Keratinocyte (primary cell): ENCODE measurements at places on chromosomes 2 and 18.

- no peak for DNase-seq
Measured at GRCh38 chr2:196148736-196149135, 22.6 kb downstream of the STK17B start.

DNA sequence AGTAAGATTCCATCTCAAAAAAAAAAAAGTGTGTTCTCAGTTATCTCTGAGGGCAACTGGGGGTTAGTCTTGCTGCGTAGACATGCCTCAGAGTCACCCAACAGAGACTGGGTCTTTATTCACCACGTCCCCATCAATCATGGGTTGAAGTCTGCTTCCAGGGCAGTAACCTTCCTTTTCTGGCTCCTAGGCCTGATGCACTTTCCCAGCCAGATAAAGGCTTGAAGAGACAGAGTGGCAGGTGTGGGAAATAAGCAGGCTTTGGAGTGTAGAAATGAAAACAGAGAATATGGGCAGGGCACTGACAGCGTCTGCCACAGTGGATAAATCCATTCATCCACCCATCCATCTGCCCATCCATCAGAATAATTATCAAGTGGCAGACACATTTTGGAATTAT lies 134.1 kb upstream of the LGALSL start:
- no peak for DNase-seq

DNA sequence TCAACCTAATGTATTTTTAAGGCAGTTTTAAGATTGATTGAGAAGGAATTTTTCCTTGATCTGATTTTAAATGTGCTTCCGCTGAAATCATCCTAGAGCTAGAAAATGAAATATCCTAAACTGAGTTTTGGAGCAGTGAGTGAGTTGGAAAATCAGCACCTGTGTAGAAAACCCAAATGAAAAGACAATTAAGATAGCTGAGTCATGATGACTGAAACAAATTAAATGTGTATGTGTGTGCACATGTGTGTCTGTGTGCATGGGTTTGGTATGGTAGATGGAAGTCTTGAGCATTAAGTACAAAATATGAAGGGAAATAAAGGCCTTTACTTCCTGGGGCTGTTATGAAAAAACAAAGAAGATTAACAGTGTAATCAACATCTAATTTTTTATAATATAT lies 394.6 kb upstream of the MAP2 start:
- no peak for DNase-seq

- DNase-seq, result no peak
Measured at GRCh38 chr2:5618271-5618670, 73.9 kb upstream of the SOX11 start.

DNA sequence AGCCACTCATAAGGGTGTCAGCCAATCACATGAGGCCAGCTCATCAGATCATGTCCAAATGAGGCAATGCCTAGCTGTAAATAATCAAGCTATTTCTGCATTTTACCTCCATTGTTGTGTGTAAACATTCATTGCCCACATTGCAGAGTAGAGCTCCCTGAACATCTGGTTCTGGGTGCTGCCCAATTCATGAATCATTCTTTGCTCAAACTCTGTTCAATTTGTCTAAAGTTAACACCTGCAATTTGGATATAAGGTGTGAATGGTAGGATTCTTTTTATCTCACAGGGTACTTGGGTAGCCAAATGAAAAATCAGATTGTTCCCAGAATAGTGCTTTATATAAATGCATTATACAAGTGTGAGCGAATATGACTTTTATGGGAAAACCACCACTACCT lies 345.5 kb upstream of the NT5C1B start:
- no peak for DNase-seq

DNA sequence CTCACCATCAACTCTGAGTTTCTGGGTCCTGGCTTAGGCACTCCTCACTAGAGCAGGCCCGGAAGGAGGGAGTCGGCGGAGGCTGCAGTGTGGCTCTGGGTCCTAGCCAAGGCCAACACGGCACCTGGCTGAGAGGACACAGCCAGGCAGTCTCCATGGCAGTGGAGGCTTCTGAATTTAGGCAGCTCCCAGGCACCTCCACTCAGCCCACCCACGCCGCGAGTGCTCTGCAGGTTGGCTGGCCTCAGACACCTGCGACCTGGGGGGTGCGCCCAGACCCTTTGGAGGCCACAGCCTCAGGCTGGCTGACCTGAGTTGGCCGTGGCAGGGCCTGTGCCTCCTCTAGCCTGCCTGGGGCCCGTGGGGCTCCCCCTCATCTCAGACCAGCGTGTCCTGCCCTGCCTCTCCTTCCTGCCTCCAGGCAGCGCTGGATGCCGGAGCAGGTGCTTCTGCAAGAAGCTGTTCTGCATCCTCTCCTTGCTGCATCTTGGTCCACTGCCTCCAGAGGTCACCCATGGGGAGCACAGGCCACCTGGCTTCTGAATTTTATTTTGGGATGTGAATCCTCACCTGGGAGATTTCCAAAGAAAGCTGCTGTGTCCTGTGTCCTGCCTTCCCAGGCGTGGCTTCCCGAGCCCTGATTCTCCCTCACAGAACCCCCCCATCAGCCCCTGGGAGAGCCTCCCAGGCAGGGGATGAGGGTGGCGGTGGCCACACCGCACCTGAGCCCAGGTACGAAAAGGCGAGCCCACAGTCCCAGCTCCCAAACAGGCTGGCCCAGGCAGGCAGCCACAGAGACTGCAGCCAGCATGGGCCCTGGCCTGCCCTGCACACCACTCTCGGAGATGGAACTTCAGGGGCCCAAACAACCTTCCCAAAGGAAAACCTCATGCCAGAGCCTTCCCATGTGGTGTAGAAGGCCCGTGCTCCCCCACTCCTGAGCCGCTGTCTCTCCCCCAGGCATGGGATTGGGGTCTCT lies 23.4 kb downstream of the AQP12A start:
- DNase-seq, result no peak

GRCh38 chr2:85439025-85439472 lies 20.5 kb downstream of the SH2D6 start:
- DNase-seq, result no peak

- no peak for DNase-seq
Measured at GRCh38 chr2:202411097-202411496, 35.0 kb downstream of the BMPR2 start.

DNA sequence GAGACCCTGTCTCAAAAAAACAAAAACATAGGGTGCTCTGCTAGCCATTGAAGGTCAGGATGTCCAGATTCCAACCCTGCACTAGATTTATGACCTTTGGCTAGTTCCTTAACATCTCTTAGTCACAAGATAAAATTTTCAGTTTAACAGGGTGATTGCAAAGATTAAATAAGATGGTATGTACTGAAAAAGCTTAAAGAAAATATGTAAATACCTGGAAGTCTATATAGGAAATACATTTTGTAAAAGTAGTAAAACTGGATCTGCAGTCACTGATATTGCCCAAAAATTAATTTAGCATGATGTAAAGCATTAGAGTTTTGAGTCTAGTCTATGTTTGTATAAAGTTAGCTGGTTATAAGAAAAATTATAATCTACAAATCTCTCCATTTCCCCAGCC lies 5.4 kb upstream of the COX7A2L start:
- DNase-seq, result no peak

DNA sequence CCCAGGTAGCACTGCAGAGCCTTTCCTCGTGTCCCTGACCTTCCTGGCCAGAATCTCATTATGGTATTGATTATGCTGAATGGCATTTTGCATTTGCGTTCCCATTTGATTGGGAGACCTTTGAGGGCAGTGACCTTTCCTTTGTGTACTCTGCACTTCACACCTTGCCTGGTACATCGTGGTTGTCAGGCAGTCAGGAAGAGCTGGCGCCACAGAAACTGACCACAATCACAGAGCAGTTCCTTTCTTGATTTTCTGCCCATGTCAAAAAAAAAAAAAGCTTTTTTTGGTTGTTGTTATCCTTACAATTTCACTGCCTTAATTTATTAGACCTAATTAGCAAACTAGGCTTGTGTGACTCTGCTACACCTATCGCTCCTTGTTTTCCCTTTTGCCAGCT lies 8.9 kb upstream of the KLHL29 start:
- DNase-seq, result no peak

DNA sequence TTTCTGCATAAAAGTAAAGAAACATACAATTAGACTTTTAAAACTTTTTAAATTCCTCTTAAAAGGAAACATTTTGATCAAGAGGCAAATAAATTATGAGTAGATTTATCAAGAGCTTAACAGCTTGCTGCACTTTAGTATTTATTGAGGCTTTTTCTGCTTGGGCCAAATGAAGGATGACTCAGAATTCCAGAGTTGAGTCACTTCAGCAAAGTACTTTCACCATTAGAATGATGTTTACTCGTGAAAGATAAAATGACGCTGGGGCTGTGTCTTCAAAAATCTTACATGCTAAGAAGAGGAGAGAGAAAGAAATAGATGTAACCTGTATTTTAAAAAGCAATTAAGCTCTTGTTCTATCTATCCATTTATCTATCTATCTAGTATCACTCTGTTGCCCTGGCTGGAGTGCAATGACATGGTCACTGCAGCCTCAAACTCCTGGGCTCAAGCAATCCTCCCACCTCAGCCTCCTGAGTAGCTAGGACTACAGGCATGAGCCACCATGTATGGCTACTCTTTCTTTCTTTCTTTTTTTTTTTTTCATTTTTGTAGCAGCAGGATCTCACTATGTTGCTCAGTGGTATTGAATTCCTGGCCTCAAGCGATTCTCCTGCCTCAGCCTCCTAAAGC lies 75.3 kb upstream of the RIOK3 start:
- peak; percentile 63 for DNase-seq

GRCh38 chr2:113098041-113098440 lies 29.4 kb upstream of the IL1RN start:
- no peak for DNase-seq
